ENCODE measurements at places on chromosomes 4 and X.

- no peak for DNase-seq
Observed at GRCh38 chrX:132181364-132181763, 37.9 kb downstream of the RAP2C start.

GRCh38 chr4:28073860-28074555, 1213.4 kb downstream of the STIM2 start:
- DNase-seq = no peak

GRCh38 chrX:18179446-18179845, 41.2 kb downstream of the BEND2 start:
- DNase-seq = no peak

DNA sequence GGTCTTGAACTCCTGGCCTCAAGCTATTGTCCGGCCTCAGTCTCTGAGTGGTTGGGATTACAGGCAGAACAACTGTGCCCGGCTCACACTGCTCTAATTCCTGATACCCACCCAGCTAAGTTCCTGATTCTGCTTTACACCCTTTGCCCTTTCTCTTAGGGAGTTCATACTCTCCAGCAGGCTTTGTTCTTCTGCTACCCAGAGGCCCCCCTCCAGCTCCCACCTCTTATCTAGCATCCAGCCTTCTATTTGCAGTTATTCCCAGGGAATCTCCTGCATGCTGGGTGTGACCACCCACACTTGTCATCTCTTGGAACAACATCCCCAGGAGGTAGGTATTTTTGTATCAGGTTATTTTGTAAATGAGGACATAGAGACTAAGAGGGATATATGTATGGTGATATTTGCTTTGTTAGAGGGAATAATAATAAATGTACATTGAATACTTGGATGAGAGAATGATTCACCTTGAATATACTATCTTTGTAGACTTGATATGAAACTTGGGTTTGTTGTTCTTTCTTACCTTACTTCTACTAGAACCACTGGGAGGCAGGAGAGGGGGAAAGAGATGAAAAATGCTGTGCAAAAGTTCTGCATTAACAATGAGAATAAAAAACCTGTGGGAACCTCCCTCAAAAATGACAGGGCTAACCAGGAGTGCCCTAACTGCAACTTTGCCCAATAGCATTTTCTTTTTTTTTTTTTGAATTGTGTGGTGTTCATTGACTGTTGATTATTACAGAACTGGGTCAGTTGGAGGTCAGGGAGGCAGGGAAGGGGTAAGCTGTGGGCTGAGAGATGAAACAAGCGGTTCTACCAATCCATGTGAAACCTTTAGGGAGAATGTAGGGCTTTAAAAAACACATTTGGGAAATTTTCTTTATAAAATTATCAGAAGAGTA, 157.4 kb downstream of the SPRY1 start:
- DNase-seq = no peak

- DNase-seq = no peak
Observed at GRCh38 chrX:123884809-123885408, 25.1 kb downstream of the XIAP start.

DNA sequence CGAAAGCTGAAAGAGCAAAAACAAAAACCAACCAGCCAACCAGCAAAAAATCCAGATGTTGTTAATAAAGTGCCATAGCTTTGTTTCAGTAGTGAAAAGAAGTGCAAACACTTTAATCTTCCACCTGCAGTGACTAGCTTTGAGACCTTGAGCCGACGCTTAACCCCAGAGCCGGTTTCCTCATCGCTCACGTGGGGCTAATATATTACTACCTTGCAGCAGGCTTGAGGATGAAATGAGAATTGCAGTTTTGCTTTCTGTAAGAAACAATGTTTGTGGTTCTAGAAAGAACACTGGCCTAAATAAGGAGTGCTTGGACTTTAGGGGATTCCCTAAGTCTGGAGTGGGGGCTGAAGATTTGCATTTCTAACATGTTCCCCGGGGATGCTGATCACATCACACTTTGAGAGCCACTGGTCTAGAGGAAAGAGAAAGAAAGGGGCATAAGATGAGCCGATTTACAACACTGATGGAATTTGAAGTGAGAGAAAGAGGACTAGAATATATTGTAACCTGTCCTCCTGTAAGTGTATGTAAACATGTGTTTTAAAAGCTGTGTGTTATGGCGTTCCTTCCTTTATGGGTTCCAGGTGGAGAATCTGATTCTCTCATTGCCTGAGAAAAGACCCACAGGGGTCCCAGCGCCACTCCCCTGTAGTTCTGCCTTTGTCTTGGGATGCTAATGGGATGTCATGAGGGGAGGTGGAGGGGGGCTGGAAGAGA, 1.4 kb downstream of the FGF2 start:
- peak; percentile 40 for DNase-seq

GRCh38 chr4:148332486-148332885, 109.7 kb downstream of the NR3C2 start:
- peak; percentile 16 for DNase-seq

DNA sequence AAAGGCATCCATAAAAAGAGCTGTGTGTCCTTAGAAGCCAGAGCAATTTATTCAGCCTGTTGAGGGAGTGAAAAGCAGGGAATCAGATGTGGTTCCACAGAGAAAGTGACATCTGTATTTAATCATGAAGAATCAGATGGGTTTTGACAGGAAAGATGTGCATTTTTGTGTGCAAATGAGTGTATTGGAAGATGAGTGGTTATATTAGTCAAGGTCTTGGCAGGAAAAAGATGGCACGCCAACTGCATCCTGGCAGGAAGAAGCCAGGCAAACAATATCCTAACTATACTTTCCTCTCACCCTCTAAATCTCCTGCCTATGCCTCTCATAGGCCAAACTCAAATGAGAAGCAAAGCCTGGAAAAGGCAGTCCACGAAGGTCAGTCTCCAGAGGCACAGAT, 59.1 kb downstream of the SCFD2 start:
- no peak for DNase-seq

GRCh38 chr4:73431813-73432168, 4.2 kb upstream of the AFP start:
- DNase-seq = no peak

DNA sequence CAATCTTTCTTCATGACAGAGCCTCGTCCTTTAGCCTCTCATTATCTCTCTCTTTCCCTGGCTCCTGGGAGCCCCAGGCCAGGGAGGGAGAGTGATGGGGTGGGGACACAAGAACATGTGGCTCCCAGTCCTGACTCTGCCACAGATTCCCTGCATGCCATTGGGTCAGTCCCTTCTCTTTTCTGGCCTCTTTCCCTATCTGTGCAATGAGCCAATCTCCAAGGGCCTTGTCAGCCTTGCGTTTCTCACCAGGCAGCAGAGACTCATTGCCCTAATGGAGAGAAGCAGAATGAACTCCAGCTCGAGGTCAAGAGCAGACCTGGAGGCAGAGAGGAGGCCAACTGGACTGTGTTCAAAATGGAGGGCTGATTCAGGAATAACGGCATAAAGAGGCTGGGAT, 38.4 kb upstream of the PJA1 start:
- DNase-seq = no peak

GRCh38 chrX:19790829-19791228, 96.6 kb downstream of the SH3KBP1 start:
- no peak for DNase-seq

DNA sequence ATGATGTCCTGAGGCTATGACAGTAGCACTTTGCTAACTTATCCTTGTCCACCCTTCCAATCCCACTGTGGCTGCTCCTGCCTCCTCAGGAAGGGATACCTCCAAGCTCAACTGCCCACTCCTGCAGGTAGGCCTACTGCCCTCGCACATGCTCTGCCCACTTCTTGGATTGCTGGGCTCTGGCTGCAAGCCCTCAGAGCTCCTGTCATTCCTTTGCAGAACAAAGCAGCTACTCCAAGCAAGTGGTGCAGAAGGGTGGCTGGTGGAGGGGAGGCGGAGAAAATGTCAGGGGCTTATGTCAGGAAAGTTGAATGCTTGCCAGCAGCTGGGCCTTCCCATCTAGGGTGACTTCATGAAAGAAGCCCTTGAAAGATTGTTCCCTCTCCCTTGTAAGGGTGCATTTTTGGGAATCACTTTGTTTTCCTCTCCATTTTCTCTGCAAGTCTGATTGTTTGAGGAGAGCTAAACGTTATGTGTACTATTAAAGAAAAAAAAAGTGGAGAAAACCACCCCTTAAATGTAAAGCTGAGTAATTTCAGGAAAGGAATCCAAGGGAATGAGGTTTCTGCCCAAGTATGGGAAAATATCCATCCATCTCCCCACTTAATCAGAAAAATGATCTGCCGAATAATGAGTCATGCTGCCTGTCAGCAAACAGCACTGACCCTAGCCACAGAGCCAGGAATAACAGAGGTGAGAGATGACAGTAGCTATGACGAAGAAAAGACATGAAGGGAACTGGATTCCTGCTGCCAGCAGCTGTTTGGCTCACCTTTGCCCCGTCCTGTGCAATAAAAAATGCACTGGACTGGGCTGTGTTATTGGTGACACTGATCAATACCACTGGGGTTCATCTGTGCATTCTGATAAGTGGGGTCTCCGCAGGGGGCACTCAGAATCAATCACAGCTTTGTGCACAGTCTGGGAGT, 102.0 kb downstream of the RTL5 start:
- DNase-seq = no peak

DNA sequence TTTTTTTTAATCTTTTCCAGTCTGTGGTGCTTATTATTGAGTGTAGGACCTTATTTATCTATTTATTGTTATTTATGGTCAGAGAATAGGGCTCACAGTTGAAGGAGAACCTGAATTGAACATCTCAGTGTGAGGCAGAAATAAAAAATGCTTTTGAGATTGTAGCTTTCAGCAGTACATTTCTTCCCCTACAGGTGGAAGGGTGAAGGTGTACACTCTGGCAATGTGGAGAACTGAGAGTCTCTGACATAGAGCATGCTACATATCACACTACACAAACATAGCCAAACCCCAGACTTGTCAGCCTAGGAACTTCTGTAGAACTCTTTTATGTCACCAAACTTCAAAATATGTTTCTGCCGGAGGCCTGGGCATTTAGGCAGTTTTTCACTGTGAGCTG, 140.2 kb downstream of the STIM2 start:
- no peak for DNase-seq

- DNase-seq = no peak
Observed at GRCh38 chr4:23978002-23978401, 88.2 kb upstream of the PPARGC1A start.

DNA sequence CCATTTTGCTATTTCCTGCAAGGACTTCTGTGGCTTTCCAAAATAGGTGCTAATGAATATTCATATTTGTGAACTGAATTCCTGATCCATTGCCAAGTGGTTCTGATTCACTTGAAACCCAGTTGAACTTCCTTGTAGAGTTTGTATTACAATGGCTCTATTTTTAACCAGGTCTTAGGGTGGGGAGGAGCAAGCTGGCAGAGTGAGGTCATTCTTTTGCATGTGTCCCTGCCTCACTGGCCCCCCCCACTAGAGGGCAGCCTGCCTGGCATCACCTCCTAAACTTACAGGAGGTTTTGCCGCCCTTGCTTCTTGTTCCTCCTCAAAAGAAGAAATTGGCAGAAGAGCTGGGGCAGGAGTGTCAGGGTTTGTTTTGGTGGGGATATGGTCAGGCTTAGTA, 10.5 kb downstream of the PTTG2 start:
- no peak for DNase-seq

GRCh38 chr4:183576701-183577404, 72.0 kb downstream of the ING2 start:
- no peak for DNase-seq

DNA sequence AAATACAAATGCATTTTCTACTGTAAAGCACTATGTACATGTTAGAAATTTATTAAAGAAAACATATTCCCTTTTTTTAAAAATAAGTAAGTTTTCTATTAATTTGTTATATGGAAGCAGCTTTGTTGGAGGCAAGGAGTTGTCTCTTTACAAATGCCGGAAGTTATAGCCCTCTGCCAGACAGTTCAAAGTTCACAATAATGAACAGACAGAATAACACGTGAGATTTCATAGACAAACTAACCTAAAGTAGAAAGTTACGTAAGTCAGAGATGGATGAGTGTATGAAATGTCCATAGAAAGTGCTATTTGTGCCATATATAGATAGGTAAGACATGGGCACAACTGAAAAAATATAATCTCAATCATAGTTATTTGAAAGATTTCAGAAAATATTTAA, 43.9 kb upstream of the NEIL3 start:
- no peak for DNase-seq

- no peak for DNase-seq
Observed at GRCh38 chr4:7411896-7412553, 22.7 kb downstream of the PSAPL1 start.

- DNase-seq = no peak
Observed at GRCh38 chr4:146112389-146112788, 63.1 kb upstream of the LSM6 start.

DNA sequence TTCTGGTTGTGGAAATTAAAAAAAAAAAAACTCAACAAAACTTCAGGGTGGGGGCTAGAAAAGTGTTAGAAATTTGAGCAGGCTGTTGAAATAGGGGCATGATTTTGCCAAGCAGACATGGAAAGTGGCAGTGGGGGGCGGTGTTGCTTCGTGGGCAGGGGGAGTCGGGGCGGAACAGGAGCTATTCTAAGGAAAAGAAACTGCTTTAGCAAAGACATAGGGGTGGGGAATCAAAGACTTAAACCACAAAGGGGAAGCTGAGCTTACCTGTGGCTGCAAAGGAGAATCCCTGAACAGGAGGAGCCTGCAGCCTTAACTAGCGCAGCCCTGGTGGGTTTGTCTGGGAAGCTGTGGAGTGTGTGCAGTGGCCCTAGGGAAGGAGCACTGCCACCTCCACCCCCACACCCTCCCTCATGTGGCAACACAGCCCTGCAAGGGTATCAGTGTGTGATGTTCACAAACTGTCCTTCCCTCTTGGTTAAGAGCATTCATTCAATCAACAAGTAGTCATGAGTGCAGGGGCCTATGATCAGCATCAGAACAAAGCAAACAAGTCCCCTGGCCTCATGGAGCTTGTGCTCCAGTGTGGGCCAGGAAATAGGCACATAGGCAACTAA, 20.5 kb downstream of the SEL1L3 start:
- DNase-seq = no peak

- DNase-seq = no peak
Observed at GRCh38 chr4:28287831-28288233, 1427.2 kb downstream of the STIM2 start.

GRCh38 chr4:32025851-32026459, 1305.8 kb downstream of the PCDH7 start:
- DNase-seq = no peak

- no peak for DNase-seq
Observed at GRCh38 chr4:80201252-80202151, 4.2 kb downstream of the PRDM8 start.

GRCh38 chr4:114025176-114025777, 45.8 kb upstream of the ARSJ start:
- DNase-seq = no peak

DNA sequence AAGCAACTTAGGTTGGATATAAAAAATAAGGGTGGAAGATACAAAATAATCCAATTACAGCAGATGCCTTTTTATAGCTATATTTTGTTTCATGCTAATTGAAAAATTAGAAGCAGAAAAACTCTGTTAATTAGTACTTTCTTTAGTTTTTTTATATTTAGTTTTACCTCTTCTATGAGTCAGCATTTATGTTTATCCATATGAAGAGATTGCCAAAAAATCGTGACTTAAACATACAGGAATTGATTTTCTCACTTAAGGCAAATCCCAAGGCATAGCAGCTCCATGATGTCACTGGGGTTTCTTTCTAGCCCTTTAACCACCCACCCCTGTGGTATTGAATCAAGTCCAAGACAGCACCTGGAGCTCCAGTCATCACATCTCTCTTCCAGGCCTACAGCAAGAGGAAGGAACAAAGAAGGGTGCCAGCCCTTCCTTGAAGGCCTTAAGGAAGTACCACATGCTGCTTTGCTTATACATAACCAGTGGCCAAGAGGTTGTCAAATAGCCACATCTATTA, 365.8 kb upstream of the TENM3 start:
- no peak for DNase-seq

- DNase-seq = peak; percentile 77
Observed at GRCh38 chr4:76208005-76208765, 5.4 kb downstream of the SCARB2 start.

- no peak for DNase-seq
Observed at GRCh38 chrX:110853610-110854009, 58.0 kb upstream of the CHRDL1 start.

Data from renal cortex interstitium (tissue), 15 donors.